ENCODE measurements at places on chromosomes 6 and 20.

DNA sequence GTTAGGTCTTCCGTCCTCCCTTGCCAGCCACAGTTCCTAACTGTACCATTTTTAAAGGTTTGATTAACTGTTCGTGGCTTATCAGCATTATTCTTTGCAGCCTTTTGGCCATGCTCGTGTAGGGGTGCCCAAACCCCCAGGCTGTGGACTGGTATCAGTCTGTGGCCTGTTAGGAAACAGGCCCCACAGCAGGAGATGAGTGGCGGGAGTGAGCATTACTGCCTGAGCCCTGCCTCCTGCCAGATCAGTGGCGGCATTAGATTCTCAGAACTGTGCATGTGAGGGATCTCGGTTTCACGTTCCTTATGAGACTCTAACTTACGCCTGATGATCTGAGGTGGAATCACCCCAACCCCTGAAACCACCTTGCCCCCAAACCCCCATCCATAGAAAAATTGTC is 79.3 kb downstream of the TBC1D7 start:
- no peak for DNase-seq

GRCh38 chr6:73455865-73456629 is 4.0 kb upstream of the CGAS start:
- DNase-seq: no peak

DNA sequence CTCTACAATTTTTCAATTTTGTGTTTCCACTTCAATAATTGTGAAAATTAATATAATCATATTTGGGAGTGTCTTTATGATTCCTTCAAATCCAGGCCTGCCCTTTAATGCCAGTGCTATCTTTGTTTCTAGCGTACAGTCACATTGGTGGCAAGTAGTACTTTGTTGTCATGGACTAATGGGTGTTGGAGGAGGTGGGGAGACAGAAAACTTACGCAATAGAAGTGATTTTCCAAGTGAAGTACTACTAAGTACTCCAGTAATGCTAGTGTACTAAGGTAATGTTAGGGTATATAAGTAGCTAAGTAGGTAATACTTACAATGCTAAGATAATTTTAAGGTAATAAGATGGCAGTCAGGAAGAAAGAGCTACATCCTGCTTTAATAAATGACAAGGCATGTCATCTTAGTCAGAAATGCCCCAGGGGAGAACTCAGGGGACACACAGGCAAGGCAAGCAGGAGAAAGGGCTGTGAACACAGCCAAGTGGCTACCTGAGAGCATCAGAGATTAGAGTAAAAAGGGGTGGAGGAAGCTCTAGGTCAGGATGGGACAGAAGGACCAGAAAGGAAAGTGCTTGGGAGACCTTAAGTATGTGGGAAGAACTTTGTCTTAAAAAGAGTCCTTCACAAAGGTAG is 217.2 kb upstream of the PRDM1 start:
- DNase-seq: no peak

GRCh38 chr6:19121521-19121920 is 715.6 kb upstream of the ID4 start:
- no peak for DNase-seq

GRCh38 chr6:50979171-50979525 is 160.5 kb downstream of the TFAP2B start:
- no peak for DNase-seq

DNA sequence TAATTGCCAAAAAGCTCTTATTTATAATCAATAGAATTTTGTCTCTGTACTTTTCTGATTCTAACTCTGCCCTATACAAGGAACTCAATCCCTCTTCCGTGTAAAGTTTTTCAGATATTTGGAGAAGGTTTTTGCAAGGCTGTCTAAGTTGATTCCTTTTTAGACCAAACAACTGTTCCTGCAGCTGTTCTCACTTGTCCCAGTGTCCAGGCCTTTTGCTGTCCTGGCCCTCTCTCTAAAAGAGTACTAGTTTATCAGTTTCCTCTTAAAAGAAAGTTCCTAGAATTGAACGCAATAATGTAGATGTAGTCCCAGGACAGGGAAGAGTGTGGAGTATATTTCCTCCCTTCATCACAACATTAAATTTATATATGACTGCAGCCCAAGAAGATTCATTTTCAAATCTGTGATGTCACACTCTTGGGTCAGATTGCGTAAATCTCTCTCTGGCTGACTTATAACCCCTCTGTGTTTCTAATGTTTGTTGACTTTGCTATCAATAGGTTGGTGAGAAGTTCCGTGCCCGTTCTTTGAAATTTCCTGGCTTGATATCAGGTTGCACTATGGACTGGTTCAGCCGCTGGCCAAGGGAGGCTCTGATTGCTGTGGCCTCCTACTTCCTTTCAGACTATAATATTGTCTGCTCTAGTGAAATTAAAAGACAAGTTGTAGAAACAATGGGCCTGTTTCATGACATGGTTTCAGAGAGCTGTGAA is 139.4 kb upstream of the GLP1R start:
- no peak for DNase-seq

GRCh38 chr20:23606652-23607049 is 934 bp upstream of the CST9 start:
- peak; percentile 11 for DNase-seq

DNA sequence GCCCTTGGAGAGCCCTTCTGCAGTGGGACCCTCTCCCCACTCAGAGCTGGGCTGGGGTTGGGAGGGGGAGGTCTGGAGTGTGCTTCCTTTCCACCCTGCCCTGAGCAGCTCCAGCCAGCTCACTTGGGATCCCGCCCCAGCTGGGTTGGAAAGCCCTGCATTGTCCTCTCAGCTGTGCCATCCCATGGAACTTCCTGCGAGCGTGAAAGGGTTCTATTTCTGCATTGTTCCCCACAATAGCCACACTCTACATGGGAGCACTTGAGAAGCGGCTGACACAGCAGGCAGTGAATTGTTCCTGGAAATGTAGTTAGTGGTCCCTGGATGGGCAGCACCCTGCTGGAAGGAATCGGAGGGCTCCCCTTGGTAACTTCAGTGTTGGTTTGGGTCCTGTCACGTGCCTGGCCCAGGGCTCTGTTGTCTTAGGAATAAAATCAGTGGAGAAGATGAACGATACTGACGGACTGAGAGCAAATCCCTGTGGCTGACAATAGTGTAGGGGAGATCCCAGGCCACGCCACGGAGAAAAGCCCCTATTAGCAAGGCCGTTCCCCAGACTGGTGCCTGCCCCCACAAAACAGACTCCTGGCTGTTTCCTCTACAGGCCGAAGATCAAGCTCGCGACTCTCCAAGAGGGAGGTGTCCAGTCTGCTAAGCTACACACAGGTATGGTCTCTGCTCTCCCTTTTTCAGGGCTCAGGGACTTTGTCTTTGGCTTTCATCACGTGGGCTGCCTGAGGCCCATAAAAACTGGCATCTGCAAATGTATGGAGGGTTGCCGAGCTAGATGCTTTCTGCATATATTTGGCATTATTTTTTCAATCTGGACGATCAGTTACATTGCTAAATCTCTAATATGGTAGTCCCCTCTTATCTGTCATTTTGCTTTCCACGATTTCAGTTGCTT is 18.8 kb downstream of the DNMT3B start:
- DNase-seq: no peak

DNA sequence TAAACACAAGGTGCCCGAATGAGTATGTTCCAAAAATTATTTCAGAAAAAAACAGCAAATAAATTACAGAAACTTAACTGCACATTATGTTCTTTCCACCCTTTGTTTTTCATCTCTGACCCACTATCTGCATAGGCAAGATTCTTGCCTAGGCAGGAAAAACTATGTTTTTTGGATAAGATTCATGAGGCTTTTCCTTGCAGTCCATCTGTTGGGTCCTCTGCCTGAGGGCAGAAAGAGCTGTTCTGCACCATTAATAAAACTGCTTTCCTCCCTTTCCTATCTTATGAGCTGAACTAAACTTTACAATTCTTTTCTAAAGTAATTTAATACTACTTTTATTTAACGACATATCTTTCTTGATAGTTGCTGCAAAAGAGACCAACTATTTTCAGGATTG is 21.1 kb downstream of the ENPP1 start:
- no peak for DNase-seq

DNA sequence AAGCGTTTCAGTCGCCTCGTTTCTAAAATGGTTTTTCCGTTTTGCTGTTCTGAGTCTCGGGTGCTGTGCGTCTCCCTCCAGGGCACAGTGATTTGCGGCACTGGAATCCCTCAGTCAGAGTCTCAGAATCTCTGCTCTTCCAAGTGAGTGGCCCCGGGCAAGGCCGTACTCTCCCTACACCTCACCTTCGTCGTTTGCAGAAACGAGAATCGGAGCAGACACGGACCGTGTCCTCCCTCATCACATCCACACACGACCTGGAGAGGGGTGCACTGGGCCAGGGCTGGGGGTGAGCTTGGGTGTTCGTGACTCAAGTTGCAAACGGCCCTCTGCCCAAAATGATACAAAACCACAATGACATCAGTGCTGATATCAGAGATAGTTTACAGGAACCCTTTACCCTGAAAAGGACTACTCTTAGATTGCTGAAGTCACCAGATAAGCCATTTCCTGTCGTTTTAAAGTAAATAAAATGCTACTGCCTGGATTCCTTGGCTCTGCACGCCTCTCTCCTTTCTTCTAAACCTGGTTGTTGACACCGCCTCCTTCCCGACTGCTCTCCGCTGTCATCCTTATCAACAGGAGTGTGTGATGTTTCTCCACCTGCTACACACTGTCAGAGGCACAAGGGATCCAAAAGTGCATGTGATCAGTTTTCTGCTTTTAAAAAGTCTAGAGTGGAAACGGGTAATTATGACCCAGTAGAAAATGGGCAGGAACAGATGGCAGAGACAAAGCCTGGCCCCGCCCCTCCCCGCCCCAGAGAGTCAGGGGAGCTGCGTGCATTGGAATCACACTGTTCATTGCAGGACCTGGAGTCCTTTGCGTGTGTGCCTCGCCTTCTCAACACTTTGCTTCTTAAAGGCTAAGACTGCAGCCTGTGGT is 38.4 kb downstream of the KIF25 start:
- DNase-seq: no peak

DNA sequence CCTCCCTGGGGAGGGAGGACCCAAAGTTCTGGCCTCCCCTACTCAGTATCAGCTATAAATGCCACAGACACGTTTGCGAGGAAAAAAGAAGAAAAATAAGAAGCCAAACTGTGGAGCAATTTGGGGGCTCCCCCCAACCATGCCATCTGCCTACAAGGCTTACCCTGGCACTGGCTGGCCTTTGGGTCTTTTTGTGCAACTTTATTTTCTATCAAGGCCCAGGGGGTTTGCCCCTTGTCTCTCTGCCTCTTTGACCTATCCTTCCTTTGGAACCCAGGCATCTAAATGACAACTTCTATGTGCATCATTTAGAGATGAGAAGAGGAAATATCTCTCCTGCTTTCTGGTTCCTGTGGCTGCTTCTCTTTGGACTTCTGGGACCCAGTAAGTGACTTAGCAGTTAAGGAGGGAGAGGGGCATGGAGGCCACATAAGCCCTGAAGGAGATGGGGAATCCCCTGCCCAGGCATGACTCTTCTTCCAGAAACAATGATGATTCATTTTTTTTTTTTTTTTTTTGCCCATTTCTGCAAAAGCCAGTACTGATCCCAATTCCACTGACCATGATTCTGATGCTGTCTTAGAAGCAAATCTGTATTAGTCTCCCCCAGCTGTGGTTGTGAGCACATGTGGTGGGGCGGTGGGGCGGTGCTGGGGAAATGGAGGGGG is at the start of gene MUC22:
TSS of gene MUC22 (plus strand) at position 82 of the 668 bp plus-strand sequence. CDS start at position 315, 233 bp downstream.
- DNase-seq: no peak

- no peak for DNase-seq
These were observed 114.7 kb upstream of the AFDN start for GRCh38 chr6:167711768-167712730.

GRCh38 chr20:23856226-23856625 is 23.3 kb downstream of the CST5 start:
- no peak for DNase-seq

GRCh38 chr6:5967594-5967993 is 39.1 kb downstream of the NRN1 start:
- DNase-seq: no peak
